ENCODE measurements at places on chromosomes 11 and 22.
A peak's percentile ranks its signal among the peaks of the same experiment; 100 is the strongest.

GRCh38 chr11:125957618-125958332 lies 11.9 kb downstream of the VSIG10L2 start:
- no peak for DNase-seq

- DNase-seq: no peak
Observed at GRCh38 chr11:94149431-94150017, 20.9 kb downstream of the PANX1 start.

DNA sequence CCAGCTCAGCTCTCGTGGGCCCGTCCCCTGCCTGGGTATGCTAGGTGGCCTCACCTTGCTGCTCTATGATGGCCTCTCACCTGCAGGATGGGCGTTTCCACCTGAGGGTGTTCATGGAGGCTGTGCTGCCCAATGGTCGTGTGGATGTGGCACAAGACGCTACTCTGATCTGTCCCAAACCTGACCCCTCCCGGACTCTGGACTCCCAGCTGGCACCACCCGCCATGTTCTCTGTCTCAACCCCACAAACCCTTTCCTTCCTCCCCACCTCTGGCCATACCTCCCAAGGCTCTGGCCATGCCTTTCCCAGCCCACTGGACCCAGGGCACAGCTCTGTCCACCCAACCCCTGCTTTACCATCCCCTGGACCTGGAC lies 2.1 kb downstream of the ZP1 start:
- DNase-seq: no peak

DNA sequence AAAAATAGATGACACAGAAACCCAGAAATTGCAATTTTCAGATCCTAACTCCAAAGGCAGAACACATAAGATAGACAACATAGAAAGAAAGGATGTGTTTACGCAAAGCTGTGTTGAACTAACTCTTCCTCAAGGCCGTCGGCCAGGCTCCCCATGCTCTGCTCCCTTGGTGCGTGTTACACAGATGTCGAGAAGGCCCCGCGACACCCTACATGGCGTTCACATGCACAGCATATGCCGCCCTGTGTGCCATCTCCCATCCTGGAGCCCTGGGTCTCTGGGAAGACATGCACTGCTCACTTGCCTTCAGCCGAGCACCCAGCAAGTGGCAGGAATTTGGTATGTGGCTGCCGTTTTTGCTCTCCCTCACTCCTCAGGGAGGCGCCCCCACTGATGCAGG lies 47.0 kb upstream of the ARFGAP3 start:
- DNase-seq: no peak

DNA sequence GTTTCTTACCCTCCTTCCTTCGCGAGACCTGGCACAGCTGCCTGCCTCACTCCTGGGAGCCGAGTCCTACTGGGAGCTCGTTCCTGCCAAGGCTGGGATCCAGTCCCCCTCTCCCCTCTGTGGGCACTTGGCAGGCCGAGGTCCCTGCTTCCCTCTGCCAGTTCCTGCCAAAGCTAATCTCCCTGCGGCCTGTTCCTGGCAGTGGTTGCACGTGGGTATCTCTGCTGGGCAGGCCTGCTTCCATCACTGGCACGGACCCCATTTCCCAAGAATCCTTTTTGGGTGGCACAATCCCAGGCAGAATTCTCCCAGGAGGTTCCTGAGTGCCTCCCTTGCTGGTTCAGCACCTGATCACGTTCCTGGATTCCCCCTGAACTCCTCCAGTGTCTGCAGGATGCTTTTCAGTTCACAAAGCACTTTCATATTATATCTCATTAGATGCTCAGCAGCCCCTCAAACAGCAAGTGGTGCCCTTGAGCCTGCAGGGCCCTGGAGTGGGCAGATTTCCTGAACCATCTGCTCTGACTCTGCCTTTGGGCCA lies 96.5 kb downstream of the RRM1 start:
- peak; percentile 60 for DNase-seq

DNA sequence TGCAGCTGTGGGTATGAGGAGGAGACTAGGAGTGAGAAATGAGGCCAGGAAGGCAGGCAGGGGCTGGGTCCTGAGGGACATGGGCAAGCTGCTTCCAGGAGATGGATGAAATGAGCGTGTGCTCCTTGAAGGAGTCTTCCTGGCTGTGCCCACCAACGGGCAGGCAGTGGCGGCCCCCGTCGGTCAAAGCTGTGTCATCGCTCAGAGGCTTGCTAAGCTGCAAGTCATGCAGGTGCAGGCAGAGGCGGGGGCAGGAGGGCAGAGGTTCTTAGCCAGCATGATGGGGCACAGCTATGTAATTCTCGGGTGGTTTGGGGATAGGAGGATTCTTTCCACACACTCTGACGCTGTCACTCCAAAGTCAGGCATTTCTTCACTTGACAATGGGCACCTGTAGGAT lies 12.5 kb upstream of the PEX26 start:
- DNase-seq: no peak

- DNase-seq: no peak
Observed at GRCh38 chr11:78253797-78254196, 65.1 kb downstream of the USP35 start.

DNA sequence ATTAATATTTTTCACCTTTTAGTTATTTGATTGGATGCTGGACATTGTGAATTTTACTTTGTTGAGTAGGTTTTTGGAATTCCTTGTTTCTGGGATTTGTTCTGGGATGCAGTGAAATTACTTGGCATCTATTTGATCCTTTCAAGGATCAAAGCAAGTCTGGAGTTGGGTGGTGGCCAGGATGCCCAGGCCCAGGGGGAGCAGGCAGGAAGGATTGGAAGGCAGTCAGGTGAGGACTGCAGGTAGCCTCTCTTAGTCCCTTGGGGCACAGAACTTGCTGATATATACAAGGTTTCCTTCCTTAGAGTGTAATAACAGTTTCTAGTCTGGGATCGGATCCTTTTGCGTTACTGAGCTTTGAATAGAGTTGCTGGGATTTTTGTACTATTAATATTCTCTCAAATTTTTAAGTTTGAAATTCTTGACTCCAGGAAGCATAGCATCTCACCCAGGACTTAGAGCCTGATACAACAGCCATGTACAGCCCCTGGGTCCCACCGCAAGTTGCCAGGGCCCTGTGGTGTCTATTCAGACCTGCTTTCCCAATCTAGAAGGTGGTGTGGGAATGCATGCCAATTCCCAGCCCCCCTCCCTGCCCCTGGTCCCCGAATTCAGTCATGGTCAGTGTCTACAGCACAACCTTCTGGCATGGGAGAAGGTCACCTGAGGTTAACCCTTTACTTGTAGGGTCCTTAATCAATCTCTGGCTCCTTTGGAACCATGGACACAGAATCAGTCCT lies 6.1 kb downstream of the ZNF74 start:
- no peak for DNase-seq

DNA sequence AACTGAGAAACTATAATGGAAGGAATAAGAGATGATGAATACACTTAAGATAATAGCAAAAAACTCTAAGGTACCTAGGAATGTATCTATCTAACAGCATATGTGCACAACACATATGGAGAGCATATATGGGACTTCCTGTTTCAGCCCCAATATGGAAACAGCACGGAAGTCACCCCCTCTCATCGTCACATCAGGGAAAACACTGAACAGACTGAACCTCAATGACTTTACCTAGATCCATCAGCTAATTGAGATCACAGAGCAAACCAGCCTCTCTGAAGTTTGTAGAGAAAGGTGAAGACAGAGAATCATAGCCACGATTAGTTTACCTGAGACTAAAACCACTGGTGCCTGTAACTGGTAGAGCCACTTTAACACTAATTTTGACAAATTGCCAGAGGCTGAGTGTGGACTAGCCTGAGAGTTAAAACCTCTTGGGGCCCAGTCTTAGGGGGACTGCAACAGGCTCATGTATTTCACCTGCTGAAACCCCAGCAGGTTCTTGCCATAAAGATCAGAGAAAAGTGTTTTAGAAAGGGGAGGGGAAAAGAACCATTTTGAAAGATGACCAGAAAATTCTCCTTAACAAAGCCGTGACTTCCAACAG lies 722.6 kb downstream of the TBC1D22A start:
- DNase-seq: no peak

DNA sequence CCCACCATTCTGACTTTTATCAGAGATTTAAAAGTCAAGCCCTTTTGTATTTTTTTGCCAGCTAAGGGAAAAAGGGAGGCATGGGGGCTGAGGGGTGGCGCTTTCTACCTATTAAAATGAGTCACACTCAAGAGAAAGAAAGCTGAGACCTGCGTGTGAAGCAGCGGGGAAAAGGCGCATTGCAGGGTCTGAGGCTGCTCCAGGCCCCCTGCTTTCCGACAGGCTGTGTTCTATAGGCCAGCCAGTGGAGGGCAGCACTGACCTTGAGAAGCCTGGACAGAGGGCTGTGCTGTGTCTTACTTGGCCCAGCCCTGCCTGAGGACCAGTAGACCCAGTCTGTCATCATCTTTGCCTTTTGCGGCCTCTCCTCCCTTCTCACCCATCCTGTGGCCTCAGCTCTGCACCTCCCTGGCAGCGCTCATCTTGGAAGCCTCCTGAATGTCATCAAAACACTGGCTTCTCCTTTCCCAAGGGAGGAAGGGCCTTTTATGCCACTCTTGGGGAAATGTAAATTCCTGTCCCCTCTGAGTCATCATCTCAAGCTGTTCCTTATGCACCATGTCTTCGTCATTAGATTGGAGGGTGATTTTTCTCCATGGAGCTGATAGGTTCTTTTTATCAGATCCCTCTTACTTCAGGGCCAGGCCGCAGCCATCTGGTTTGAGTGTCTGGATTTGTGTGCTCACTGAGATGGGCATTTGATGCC lies 12.6 kb upstream of the MAPK8IP1 start:
- DNase-seq: peak; percentile 59

- DNase-seq: no peak
Observed at GRCh38 chr11:58526721-58527120, 18.8 kb upstream of the OR5B21 start.

DNA sequence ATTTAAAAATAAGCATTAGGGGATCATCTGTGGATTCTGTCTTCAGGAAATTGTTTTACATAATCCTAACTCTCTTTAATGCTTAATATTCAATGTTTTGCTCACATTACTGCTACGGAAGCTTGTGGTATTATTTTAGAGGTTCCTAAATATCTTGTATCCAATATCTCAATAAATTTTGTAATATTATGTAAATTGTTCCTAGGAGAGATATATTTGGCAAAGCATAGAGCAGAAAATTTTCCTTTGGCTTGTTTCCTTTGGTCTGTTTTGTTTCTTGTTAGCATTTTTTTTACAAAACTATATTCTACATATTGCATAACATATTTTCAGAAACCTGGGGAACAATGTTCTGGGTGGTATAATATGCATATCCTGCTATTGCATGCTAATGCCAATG lies 144.8 kb downstream of the GRIA4 start:
- no peak for DNase-seq

DNA sequence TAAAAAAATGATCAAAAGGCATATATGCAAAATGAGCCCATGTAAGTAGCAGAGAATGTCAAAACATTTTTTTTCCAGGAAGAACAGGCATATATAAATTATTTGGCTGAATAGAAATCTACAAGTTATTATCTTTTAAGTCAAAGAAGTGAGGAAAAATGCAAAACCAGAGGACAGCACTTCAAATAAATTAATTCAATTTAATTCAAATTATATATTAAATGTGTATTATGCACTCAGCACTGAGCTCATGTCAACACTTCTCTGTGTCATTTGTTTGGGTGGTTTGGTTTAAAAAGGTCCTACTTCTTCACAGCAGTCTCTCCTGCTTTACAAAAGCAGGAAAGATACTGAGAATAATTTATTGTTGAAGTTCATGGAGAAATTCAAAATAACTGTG lies 41.9 kb upstream of the PDGFD start:
- DNase-seq: no peak

DNA sequence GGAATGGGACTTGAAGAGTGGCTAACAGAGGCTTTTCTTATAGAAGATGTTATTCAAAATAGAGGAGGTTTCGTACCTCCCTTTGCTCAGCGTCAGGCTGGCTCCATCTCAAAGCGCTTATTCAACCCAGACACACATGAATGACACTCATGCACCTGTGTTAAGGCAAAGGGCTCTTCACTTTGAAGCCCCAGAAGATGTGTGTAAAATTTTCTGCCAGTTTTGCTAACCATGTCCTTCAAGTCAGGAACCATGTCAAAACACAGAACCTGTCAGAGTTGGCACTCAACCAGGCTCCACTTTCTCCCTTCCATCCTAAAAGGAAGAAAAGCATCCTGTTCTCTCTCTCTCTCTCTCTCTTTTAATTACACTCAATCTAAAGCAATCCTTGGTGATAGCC lies 352.8 kb upstream of the NARS2 start:
- DNase-seq: no peak

DNA sequence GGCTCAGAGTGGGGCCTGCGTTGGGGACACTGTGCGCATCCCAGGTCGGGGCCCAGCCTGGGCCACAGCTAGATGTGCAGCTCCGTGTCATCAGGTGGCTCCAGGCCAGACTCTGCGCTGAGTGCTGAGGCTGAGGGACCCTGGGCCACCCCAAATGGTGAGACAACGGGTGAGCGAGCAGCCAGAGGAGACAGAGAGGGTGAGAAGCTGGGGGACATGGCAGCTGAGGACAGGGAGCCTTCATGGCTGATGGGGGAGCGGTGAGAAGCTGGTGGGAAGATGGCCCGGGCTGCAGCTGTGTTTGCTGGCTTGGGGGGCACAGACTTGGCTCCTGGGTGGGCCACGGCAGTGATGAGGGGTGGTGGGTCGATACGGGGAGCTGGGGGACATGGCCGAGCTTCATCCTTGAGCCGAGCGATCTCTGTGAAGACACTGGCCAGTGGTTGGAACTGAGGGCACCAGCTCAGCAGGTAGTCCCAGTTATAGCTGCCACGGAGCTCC lies 2.5 kb upstream of the TPP1 start:
- no peak for DNase-seq

- peak; percentile 68 for DNase-seq
Observed at GRCh38 chr11:72721689-72722049, 30.5 kb downstream of the ARAP1 start.

DNA sequence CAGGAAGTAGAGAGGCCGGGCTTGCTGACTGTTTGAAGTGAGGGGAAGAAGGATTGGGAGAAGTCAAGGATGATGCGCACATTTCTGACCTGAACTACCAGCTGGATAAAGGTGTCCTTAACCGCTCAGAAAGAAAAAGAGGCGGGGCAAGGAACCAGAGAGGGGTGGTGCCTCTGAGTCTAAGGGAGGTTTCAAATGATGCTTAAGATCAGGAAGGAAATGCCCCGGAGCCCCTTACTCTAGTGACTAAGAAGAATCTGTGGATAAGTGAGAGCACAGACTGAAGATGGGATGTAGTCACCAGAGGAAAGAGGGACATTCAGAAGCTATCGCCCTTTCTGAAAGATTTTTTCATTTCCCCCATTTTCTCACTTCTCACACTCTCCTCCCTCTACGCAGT lies 12.7 kb downstream of the DCHS1 start:
- DNase-seq: no peak

GRCh38 chr11:12746593-12747097 lies 72.4 kb downstream of the TEAD1 start:
- DNase-seq: no peak
